Pons (tissue), 1 donor: ENCODE measurements at places on chromosomes 5 and 9.

- DNase-seq: no peak
Measured at GRCh38 chr5:65620021-65620420, 4.1 kb downstream of the TRIM23 start.

- DNase-seq: no peak
Measured at GRCh38 chr9:129582855-129583254, 38.0 kb downstream of the C9orf50 start.

- DNase-seq: no peak
Measured at GRCh38 chr9:133733421-133733795, 4.7 kb downstream of the SARDH start.

GRCh38 chr9:76403352-76403751, 9.1 kb upstream of the RFK start:
- DNase-seq: peak; percentile 46

GRCh38 chr9:96495341-96495740, 45.4 kb downstream of the HABP4 start:
- DNase-seq: no peak

- DNase-seq: no peak
Measured at GRCh38 chr9:36659500-36659899, 86.8 kb downstream of the MELK start.

DNA sequence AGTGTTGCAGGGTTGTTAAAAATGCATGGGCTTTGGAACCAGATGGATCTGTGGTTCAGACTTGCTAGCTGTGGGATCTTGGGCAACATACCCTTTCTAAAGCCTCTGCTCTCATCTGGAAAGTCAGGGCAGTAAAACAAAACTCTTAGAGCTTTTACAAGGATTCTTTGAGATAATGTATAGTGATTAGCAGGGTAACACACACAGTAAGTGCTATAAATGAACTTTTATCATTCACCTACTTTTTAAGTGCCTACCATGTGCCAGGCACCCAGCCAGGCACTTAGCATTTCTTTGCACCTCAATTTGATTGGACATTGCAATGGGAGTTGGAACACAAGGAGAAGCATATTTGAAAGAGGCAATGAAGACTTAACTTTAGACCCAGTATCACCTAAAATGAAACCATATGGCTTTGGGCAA, 208.6 kb upstream of the PAPPA start:
- no peak for DNase-seq

GRCh38 chr9:92115071-92115858, at the start of gene SPTLC1:
TSS of gene SPTLC1 (minus strand) at chr9:92115413. CDS start at chr9:92115370, 43 bp downstream.
- DNase-seq: peak; percentile 95

DNA sequence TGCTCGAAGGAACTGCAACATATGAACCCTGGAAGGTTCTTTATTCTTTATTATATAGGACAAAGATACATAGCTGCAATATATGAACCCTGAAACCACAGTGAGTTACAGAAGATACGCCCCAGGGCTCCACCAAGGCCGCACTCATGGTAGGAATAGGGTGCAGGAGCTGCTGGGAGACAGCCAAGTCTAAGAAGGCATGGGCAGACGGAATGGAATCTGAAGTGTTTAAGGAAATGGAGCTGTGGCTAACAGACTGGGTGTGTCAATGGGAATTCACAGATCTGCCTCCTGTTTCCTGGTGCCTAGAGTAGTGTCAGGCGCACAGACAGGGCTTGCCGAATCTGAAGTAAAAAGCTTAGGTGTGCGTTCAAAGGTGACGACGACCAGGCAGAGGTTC, 286.4 kb downstream of the DENND1A start:
- no peak for DNase-seq

- no peak for DNase-seq
Measured at GRCh38 chr9:23814243-23814642, 11.8 kb downstream of the ELAVL2 start.

DNA sequence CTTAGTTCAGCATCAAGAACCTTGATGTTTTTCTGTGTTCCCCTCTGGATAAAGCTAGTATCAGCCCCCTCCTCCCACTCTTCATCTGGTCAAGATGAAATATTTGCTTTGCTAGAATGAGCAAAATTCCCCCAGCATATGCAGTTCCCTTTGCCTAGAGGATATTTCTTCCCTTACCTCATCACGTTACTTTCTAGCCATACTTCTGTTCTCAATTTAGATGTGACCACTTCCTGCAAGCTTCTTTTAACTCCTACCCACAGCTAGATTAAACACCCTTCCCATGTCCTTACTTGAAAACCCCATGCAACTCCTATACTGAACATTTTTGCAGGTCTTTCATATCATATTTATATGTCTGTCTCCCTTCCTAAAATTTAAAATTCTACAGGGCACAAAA, 178.9 kb upstream of the TUSC1 start:
- DNase-seq: no peak

- DNase-seq: no peak
Measured at GRCh38 chr5:170751631-170752030, 31.9 kb upstream of the GABRP start.

DNA sequence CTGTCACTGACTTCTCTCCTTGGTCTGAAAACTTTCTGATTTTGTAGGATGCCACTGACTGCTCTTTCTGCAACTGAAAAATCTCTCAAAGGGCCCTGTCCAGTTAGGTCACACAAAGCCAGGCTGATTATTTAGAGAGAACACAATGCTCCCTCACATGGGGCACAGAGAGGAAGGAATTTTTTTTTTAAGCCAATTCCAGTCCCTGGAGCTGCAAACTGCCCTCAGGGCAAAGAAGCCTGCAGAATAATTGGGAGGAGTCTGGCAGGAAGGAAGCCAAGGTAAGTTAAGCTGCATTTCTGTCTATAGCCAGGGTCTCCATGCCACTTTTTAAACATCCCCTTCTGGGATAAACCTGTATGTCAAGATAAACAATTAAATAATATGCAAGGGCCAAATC, 305.5 kb downstream of the ZSWIM6 start:
- peak; percentile 92 for DNase-seq

GRCh38 chr9:16348531-16348930, 521.9 kb downstream of the BNC2 start:
- DNase-seq: no peak

GRCh38 chr5:108650997-108651396, 96.7 kb upstream of the FER start:
- no peak for DNase-seq

DNA sequence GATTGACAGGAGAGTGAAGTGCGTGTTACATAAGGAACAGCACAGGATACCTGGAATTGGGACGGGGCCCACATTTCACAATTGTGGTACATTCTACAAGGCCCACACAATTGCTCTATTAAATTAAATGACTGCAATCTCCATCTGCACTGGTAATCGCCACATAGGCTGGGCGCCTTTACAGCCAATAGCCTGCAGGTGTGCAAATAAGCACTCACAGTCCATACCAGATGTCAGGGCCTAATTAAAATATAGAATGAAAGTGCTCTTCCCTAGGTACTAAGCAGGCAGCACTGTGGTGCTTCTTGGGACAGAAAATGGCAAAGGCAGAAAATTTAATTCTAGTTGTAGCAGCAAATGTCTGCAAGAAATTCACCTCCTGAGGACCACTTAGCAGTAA, 82.7 kb downstream of the ATP10B start:
- no peak for DNase-seq

- DNase-seq: no peak
Measured at GRCh38 chr9:95425910-95426551, 90.7 kb downstream of the PTCH1 start.

DNA sequence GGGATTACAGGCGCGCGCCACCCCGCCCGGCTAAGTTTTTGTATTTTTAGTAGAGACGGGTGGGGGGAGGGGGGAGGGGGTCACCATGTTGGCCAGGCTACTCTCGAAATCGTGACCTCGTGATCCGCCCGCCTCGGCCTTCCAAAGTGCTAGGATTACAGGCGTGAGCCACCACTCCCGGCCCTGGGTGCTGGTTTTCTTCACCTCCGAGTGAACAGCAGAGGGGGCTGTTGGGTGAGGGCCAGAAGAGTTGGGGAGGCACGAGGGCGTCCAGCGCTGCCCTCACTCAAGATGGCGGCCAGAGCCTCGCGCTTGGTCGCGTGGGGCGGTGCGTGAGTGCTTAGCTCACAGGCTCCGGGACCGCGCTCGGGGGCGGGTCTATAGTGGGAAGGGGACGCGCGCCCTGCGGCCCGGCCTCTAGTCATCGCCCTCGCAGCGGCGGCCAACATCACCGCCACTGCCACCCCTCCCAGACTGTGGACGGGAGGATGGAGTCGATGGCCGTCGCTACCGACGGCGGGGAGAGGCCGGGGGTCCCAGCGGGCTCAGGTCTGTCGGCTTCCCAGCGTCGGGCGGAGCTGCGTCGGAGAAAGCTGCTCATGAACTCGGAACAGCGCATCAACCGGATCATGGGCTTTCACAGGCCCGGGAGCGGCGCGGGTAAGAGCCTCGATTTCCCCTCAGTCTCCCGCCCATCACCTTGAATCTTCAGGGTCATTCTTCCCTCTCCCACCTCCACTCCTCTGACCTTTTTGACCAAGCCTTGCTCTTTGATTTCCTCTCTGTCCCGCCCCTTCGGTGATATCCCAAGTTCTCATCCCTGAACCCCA, at the start of gene CAMLG:
CAMLG (plus strand) TSS at position 416 of the 830 bp plus-strand sequence; CDS start at position 489, 73 bp downstream.
- DNase-seq: peak; percentile 97

DNA sequence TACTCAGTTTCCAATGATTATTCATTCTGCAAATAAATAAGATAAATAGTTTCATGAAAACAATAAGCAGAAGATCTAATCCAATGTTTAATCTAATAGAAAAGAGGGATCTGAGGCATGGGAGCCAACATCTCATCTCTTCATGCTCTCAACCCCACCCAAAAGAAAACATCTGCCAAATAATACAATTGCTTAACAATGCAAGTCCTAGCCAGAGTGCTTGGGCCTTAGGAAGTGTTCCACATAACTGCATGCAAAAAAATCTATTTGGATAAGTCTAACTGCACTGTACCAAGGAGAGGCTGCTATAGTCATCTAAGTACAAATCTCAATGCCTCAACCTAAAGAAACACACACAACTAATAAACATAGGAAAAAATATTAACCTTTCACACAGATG, 606.0 kb downstream of the CDH9 start:
- DNase-seq: no peak

DNA sequence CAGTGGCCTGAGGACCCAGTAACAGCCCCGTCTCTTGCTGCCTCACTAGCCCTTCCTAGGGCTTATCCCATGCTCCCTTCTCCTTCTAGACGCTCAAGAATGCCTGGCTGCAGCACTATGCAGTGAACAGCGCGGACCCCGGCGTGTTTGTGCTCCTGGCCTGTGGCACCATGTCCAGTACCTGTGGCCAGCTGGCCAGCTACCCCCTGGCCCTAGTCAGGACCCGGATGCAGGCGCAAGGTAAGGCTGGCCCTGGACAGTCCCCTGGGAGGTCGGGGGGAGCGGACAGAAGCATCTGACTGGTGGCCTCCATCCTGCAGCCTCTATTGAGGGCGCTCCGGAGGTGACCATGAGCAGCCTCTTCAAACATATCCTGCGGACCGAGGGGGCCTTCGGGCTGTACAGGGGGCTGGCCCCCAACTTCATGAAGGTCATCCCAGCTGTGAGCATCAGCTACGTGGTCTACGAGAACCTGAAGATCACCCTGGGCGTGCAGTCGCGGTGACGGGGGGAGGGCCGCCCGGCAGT, 20.5 kb downstream of the PTGES2 start:
- DNase-seq: no peak

- DNase-seq: no peak
Measured at GRCh38 chr9:96513622-96514021, 63.7 kb downstream of the HABP4 start.

DNA sequence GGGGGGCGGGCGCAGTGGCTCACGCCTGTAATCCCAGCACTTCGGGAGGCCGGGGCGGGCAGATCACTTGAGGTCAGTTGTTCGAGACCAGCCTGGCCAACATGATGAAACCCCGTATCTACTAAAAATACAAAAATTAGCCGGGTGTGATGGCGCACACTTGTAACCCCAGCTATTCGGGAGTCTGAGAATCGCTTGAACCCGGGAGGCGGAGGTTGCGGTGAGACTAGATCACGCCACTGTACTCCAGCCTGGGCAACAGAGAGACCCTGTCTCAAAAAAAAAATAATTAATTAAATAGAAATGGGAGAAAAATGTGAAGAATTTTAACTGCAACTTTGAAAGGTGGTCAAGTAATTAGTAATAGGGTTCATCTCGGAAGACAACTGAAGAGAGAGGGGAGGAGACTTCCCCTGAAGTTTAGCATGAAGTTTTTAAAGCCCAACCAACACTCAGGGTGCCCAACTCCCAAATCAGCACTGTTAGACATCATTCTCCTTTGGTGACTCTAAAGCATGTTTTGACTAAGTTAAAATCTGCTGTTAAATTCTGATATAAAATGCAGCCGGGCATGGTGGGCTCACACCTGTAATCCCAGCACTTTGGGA, 1.4 kb upstream of the CSNK1A1 start:
- no peak for DNase-seq

GRCh38 chr9:128987805-128988204, 40.3 kb downstream of the NUP188 start:
- no peak for DNase-seq

- no peak for DNase-seq
Measured at GRCh38 chr9:35859990-35860339, 10.2 kb downstream of the OR13J1 start.

- peak; percentile 20 for DNase-seq
Measured at GRCh38 chr5:1140171-1140817, 28.4 kb upstream of the SLC12A7 start.

DNA sequence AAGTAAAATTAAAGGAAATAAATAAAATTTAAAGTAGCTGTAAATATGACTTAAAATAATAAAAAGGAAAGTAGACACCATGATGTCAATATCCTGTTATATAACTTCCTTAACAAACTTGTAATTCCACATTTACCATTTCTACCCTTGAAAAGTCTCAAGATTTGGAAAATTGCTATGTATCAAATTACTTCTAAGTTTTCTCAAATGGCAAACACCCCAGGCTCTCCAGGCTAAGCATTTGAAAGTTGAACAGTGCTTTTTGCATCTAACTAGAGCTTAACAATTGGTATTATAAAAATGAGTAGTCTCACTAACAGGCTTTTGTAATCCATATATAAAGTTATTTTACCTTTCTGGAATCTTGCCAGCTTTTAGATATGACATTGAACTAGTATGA, 41.5 kb upstream of the MACIR start:
- DNase-seq: no peak

DNA sequence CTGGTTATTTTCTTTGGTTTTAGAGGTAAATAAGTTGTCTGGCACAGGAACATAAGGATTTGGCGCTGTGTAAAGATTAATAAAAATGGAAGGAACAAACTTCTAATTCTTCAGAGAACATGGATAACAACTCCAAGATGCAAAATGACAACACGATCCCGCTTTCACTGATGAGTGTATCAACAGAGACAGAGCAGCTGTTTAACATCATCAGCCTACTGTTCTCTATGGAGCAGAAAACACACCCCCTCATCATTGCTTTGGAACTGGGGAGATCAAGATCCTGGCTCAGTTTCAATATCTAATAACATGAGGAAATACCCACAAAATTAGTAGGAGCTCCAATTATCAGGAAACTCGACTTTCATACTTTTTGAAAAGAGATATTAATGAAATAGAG, 8.3 kb upstream of the GAS1 start:
- no peak for DNase-seq
